ENCODE measurements at places on chromosomes 1 and 21. TPM values are rescaled to one million over a fixed set of nuclear protein-coding genes. Genes with fewer than 3 reads are reported as not detected.

FCRL2 gene
- not detected for total RNA-seq

ADORA3 gene
- total RNA-seq: not detected

KRTAP21-2 gene
- not detected for total RNA-seq

CD1E gene
- total RNA-seq: not detected

TNFRSF18 gene
- 0.17 TPM for total RNA-seq

ADAMTSL4 gene
- 7.1 TPM for total RNA-seq

NES gene
- total RNA-seq: 1.1 TPM

AGL gene
- 3.5 TPM for total RNA-seq

SLC35F3 gene
- 5.3 TPM for total RNA-seq

UBL4B gene
- not detected for total RNA-seq

CFAP107 gene
- not detected for total RNA-seq

FMO2 gene
- not detected for total RNA-seq

HES3 gene
- not detected for total RNA-seq

L1TD1 gene
- total RNA-seq: not detected

PFDN2 gene
- total RNA-seq: 109 TPM

DTL gene
- total RNA-seq: 18.8 TPM

RIPK4 gene
- total RNA-seq: 21.2 TPM

PLK3 gene
- 12.9 TPM for total RNA-seq

SLC30A2 gene
- total RNA-seq: 0.43 TPM

RHBDL2 gene
- total RNA-seq: 2.1 TPM

HCN3 gene
- total RNA-seq: 5.3 TPM

GJB5 gene
- 0.15 TPM for total RNA-seq

HSD11B1 gene
- 0.47 TPM for total RNA-seq

S1PR1 gene
- total RNA-seq: 0.22 TPM
